MM.1S (cell line): ENCODE measurements at places on chromosomes 5 and 9.
A peak's percentile ranks its signal among the peaks of the same experiment; 100 is the strongest.

- no peak overlapping the region for H3K4me3 ChIP-seq
- peaks cover 12% of the 10 kb centered on the region for H3K4me1 ChIP-seq
- no peaks in the 10 kb centered on the region for H3K36me3 ChIP-seq
- DNase-seq: no peak
- no peak overlapping the region for H3K27ac ChIP-seq
Measured at GRCh38 chr9:105421154-105421553, 26.7 kb upstream of the FSD1L start.

GRCh38 chr5:75472973-75473372 lies 38.5 kb downstream of the CERT1 start:
- H3K4me1 ChIP-seq: no peaks in the 10 kb centered on the region
- no peak overlapping the region for H3K27ac ChIP-seq
- DNase-seq: no peak
- H3K36me3 ChIP-seq: no peaks in the 10 kb centered on the region
- H3K4me3 ChIP-seq: no peak overlapping the region

DNA sequence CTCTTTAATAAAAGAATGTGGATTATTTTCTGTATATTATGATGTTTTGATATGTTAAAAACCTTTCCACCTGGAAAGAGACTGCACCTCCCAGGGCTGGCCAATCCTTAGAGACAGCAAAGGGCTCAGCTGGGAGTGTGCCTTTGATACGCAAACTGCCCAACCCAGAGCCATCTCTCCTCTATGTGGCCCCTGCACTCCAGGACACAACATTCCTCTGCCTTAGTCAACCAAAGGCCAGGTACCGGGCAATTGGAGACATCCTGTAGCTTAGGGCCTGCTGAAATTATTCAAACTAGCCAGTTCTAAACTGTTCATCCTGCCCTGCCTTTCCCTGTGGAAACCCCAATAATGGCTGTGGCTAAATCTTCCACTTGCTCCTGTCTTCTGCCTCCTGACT lies 5.0 kb upstream of the HSPB3 start:
- H3K27ac ChIP-seq: no peak overlapping the region
- H3K36me3 ChIP-seq: no peaks in the 10 kb centered on the region
- no peak for DNase-seq
- H3K4me3 ChIP-seq: no peak overlapping the region
- H3K4me1 ChIP-seq: no peaks in the 10 kb centered on the region

GRCh38 chr5:137575211-137575610 lies 76.1 kb upstream of the SPOCK1 start:
- H3K27me3 ChIP-seq: no peaks in the 10 kb centered on the region
- H3K4me3 ChIP-seq: no peak overlapping the region
- no peaks in the 10 kb centered on the region for H3K36me3 ChIP-seq

GRCh38 chr5:114416254-114416653 lies 54.4 kb downstream of the KCNN2 start:
- DNase-seq: no peak
- no peaks in the 10 kb centered on the region for H3K27me3 ChIP-seq
- H3K36me3 ChIP-seq: no peaks in the 10 kb centered on the region
- no peak overlapping the region for H3K4me3 ChIP-seq
- H3K4me1 ChIP-seq: peaks cover 9% of the 10 kb centered on the region; the same call in 1 of the 2 replicates

DNA sequence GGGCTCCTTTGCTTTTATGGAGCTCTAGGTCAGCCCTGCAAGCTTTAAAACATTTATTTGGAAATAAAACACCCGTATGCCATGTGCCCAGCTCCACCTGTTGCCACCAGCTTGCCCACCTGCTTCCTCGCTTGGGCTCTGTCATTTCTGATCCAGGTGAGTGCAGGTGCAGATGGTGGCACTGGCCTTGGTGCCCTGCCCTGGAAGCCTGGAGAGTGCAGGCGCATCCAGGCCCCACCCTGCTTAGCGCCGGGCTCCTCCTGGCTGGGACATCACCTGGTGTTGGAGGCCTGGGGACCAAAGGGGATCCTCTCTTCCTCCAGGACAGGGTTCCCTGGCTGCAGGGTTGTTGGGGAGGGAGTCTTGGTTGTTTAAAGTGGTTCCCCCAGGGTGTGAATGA lies 35.8 kb downstream of the WNK2 start:
- no peaks in the 10 kb centered on the region for H3K4me1 ChIP-seq
- H3K36me3 ChIP-seq: no peaks in the 10 kb centered on the region
- no peaks in the 10 kb centered on the region for H3K27me3 ChIP-seq
- no peak overlapping the region for H3K4me3 ChIP-seq
- no peak overlapping the region for H3K27ac ChIP-seq

- H3K4me1 ChIP-seq: peaks cover 24% of the 10 kb centered on the region
- peak; percentile 62 for DNase-seq
- H3K27me3 ChIP-seq: no peaks in the 10 kb centered on the region
- no peak overlapping the region for H3K27ac ChIP-seq
Measured at GRCh38 chr5:76337953-76338451, 65.1 kb upstream of the IQGAP2 start.

GRCh38 chr9:37575001-37575400 lies 1.2 kb downstream of the FBXO10 start:
- H3K4me1 ChIP-seq: peaks cover 8% of the 10 kb centered on the region; the same call in 1 of the 2 replicates
- H3K36me3 ChIP-seq: no peaks in the 10 kb centered on the region
- no peak for DNase-seq
- no peak overlapping the region for H3K27ac ChIP-seq
- H3K27me3 ChIP-seq: no peaks in the 10 kb centered on the region
- peak overlapping the region; percentile 93; the same call in 1 of the 2 replicates for H3K4me3 ChIP-seq
